ENCODE measurements at places on chromosomes 13 and 19.

DNA sequence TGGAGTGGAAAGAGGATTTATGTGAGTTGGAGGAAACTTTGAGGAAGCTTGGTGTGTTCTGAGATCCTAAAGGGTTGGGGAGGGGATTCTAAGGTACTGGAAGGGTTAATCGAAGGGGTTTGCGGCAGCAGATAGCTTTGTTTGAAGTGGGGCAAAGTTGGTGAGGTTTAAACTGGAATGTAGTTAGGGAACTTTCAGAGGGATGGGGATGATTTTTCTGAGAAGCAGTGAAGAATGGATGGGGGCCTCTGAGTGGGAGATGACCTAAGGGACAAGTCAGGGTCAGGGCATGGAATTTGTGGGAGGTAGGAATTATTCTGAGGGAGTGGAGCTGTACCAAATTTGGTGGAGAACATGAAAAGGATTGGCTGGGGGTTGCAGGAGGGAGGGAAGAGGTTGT, 3.9 kb downstream of the SAE1 start:
- no peak for DNase-seq

- no peak for DNase-seq
Observed at GRCh38 chr13:71018544-71018943, 848.5 kb downstream of the DACH1 start.

GRCh38 chr13:40333226-40333625, 333.2 kb downstream of the FOXO1 start:
- DNase-seq: no peak

GRCh38 chr19:38862321-38863059, 12.7 kb upstream of the HNRNPL start:
- DNase-seq: no peak

DNA sequence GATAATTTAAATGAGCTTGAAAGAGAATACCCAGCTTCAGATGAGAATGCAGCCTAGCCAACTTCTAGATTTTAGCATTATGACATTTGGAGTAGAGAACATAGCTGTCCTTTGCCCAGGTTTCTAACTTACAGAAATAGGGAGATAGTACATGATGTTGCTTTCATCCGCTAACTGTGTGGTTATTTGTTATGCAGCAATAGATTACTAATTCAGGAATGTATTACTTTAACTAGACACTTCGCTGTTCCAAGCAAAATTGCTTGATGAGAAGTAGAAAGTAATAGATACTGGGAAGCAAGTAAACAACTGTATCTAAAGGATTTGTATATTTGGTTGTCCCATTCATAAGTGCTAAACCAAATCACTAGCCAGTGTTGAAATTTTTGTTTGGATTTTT, 790.9 kb upstream of the PRR20A start:
- DNase-seq: no peak

DNA sequence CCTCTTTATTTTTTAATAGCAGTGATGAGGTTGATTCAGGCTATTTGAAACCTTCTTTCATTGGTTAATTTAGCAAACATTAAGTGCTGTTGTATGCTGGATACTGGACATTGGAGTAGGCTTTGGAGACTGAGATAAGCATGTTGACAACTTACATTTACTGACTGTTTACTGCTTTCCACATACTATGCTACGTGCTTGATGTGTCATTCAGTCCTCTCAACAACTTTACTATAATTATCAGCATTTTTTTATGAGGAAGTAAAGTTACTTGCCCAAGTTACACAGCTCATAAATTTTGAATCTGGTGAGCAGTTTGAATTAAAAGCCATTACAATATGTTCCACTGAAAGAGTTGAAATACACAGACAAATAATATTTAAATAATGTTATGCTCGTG, 83.8 kb downstream of the GJA3 start:
- no peak for DNase-seq

DNA sequence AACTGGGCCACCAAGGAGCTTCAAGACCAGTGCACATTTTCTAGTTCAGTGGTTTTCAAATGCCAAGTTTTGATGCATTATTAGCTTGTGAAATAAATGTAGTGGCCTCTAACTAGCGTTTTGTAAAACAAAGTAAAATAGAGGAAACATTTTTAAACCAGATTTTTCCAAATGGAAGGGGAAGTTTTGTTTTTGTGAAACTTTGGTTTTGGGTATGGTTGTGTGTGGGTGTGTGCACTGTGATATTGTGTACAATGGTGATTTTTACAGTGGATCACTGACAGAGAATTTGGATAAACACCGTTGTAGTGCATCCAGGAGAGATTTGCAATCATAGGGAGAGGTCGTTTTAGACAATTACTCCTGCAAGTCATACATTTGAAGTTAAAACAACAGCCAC, 108.9 kb downstream of the SLC7A1 start:
- DNase-seq: no peak

GRCh38 chr13:44110091-44110621, 230.5 kb downstream of the LACC1 start:
- no peak for DNase-seq

DNA sequence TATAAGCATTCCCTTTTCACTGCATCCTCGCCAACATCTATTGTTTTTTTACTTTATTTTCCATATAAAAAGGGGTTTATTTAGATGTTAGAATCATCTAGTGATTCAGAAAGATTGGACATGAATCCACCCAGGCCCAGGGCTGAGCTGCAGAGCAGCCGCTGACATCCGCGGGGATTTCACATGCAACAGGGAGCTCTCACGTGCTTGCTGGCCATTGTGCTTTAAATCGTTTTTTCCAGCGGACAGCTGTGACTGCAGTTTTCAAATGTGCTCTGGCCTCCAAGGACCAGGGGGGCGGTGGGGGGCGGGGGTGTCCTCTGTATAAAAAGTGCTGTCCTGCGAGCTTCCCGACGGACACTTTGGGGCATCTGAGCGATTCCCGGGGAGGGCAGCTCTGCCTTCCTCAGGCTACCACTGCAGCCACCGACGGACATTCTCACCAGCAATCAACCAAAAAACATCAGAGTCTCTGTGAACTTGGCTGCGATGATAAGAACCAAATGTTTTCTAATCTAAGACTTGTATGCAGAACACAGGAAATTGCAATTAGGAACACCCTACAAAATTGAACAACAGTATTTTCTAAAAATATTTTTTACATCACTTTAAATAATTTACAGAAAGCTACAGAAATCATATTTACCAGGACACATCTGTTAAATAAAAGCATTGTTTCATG, 12.6 kb downstream of the RB1 start:
- no peak for DNase-seq

DNA sequence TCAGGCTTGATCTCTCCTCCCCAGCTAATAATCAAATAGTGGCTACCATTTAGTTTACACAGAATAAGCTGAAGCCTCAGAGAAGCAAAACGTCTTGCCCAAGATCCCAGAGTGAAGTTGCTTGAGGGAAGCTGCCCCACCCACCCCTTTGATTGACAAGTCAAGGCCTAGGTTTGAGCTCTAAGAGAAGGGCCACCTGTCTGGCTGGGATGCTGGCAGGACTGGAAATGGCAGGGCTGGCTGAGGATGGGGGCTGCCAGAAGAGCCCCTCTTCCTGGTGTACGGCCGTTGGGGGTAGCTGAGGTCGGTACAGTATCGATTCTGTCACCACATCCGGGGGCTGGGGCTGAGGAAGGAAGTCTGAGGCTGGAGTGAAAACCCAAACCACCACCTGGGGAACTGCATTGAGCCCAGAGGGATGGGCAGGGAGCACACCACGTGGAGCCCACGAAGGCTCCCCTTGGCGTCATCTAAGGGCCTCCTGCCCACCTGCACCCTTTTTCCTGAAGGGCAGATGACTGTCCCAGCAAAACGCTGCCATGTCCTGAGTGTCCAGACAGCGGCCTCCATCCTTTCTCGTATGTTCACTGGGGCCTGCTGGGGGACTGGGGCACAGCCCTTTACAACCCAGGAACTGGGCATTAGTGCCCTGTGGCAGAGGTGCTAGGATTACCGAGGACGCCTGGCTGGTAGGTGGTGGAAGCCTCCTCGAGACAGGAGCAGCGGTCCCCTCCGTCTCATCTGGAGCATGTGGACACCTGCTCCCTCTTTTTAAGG, 1.4 kb upstream of the PRKD2 start:
- DNase-seq: peak; percentile 81

- no peak for DNase-seq
Observed at GRCh38 chr19:29784598-29785223, 27.1 kb upstream of the CCNE1 start.

DNA sequence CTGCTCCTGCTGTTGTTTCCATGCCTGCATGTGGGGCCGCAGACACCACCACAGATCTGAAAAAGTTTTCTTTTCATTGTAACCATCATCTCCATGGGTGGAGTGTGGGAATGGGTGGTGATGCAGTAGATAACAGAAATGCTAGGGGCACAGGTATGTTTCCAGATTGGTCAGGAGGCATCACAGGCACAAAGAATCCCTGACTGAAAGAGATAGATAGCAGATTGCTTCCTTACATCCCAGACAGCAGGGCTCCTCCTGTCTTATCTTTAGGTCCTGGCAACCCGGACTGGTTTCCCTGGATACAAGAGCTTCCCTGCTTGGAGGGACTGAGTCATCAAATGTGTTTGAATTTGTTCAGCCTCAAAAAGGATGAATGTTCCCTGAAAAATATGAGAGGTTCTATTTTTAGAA, 1937.6 kb downstream of the PCDH9 start:
- no peak for DNase-seq

DNA sequence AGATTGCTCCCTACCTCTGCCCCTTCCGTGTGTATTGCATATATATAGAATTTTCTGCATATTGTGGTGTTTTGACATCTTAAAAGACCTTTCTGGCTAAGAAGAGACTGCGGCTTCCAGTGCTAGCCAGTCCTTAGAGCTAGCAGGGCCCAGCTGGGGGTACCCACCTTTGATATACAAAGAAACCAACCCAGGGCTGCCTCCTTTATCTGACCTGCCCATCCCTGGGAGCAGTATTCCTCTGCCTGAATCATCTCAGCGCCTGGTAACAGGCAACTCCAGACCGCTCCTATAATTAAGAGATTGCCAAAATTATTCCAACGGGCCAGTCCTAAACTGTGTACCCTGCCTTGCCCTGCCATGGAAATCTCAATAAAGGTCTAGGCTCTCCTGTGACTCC, 186.3 kb upstream of the RNF113B start:
- no peak for DNase-seq

DNA sequence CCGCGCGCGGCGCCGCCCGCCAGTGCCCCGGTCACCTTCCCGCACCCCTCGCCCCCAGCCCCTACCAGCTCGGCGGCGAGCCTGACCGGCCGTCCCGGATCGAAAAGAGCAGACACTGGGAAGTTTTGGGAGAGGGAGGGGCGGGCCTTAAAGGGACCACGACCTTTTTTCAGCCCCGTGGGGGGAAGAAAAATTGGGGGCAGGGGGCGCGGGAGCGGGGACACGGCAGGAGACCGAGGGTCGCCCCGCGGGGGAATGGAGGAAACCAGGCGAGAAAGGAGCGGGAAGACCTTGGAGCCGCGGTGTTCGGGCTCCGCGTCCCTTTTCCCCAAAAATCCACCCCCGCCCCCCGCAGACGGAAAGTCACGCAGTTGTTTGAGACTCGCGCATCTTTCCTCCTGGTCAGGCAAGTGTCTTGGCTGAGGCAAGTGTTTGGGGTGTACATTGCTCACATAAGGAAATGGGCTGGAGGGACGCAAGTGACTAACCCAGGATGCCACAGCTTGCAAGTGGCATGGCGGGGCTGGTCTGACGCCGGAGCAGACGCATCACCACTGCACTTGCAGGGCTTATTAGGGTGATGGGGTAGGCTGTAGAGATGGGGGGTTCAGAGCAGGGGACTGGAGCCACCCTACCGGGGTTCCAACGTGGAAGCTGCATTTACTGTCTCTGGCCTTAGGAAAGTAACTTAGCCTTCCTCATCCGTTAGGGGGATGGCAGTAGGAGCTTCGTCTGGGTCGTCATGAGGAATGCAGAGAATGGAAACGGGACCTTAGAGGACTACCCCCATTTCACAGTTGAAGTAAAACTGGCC, 2.7 kb upstream of the HNRNPL start:
- peak; percentile 72 for DNase-seq

- no peak for DNase-seq
Observed at GRCh38 chr13:93522501-93522900, 295.9 kb downstream of the GPC6 start.

DNA sequence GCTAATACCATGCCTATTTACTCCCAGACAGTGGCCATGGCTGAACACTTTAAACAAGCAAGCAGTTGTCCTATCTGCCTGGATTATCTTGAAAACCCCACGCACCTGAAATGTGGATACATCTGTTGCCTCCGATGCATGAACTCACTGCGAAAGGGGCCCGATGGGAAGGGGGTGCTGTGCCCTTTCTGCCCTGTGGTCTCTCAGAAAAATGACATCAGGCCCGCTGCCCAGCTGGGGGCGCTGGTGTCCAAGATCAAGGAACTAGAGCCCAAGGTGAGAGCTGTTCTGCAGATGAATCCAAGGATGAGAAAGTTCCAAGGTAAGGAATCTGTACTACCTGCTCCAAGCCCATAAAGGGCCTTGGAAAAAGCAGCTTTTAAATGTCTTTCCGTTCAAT, 8.6 kb downstream of the RFPL4AL1 start:
- no peak for DNase-seq

DNA sequence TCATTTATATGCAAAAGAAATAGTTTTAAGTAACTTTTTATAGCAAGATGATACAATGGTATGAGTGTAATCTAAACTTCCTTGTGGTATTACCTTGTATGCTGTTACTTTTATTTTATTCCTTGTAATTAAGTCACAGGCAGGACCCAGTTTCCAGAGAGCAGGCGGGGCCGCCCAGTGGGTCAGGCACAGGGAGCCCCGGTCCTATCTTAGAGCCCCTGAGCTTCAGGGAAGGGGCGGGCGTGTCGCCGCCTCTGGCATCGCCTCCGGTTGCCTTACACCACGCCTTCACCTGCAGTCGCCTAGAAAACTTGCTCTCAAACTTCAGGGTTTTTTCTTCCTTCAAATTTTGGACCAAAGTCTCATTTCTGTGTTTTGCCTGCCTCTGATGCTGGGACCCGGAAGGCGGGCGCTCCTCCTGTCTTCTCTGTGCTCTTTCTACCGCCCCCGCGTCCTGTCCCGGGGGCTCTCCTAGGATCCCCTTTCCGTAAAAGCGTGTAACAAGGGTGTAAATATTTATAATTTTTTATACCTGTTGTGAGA, 10.2 kb downstream of the PLPPR3 start:
- no peak for DNase-seq

DNA sequence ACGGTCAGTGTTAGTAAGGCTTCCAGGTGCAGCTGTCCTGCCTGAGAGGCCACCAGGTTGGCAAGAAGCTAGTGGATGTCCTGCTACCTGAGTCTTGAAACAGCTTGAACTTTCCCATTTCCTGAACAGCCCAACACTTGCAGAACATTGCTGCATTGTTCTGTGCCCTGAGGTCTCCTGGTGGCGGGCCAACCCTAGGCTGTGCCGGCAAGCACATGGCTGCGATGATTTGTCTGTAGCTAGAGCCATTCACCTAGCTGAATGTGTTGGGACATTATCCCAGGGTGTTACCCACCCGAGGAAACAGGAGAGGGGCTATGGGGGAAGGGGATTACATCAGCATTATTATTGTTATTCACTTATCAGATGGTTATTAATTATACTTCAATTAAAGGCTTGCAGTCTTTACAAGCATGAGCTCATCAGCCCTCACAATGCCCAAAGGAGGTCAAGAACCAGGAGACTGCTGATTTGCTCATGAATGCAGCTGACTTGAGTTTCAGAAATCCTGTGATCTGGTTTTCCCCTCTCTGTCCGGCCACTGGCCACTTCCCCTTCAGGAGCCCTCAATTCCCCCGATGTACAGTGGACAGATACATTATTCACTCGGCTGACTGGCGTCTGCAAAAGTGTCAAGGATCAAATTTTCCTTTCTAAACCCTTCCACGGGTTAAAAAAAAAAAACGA, 187.6 kb upstream of the TSC22D1 start:
- peak; percentile 9 for DNase-seq
